ENCODE measurements at places on chromosomes 4 and X.

DNA sequence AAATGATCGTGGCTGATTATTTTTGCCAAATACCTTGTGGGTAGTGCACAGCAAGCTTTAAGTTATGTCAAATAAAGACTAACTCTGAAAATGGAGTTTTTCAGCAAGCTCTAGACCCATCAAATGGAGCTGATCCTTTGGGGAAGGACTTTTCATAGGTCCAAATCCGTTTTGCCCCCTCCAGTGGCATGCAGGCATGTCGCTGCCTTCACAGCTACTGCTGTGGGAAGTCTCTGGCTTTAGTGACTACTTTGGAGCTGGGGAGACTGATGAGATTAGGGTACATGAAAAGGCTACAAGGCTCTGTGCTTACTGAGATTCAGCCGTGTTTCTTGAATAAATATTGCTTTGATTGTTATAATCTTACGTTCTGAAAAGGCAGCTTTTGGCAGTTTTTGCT is 106.6 kb upstream of the HS3ST1 start:
- no peak for DNase-seq

DNA sequence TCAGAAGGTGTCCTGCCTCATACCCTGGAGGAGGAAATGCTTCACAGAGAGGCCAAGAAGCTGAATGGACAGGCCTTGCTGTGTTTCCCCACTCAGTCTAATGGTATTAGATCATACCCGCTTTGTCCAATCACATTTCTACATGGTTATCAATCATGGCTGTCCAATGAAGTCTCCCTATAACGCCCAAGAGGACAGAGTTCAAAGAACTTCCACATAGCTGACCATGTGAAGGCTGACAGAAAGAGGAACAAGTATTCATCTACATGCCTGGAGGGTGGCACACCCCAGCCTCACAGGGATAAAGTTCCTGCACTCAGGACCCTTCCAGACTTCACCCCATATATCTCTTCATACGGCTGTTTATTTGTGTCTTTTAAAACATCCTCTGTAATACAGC is 123.4 kb downstream of the MANBA start:
- DNase-seq: no peak

DNA sequence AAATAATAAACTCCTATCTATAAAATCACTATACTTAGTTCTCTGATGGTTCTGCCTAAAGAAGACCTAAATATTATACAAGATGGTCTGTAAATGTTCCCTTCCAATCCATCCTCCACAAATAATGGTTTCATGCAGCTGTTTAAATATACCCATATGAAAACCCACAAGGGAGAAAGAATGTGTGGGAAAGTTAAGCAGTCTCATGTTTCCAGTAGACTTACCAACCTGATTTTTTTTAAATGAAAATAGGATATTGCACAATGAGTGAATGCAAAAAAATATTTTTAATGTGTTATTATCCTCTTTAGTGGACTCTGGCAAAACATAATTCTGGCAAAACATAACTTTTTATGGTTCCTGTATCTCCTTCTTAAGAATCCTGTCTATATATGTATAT is 23.3 kb downstream of the CAMK2D start:
- DNase-seq: no peak

DNA sequence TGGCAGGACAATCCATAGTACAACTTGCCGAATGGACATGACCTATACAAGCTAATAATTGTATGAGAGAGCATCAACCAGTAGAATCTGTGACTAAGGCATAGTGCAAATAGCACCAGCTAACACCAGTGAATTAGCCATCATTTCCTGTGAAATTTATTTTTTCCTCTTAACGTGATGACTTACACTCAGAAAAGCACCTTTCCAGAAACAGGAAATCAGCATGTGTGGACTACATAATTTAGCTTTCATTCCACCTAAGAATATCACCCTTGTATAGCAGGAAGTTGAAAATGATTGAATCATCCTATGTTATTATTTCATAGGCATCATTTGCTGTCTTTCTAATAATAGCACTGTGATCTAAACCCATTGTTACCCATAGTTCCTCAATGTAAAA is 1393.4 kb upstream of the PCDH7 start:
- DNase-seq: no peak

DNA sequence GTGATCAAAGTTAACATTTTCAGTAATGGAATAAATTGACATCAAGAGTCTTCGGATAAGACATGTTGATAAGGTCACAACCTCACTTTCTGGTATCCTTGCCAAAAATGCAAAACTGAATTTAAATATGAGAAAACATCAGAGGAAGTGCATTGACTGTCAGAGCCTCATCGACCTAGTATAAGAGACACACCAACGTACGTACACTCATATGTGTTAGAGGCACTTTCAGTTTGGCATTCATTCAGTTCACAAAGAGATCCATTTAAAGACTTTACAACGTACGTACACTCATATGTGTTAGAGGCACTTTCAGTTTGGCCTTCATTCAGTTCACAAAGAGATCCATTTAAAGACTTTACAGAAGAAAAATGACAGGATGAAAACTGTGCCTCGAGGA is 280.3 kb downstream of the INPP4B start:
- DNase-seq: no peak

All from psoas muscle (tissue), 8 donors.